Stimulated activated naive CD4-positive, alpha-beta T cell (primary cell): ENCODE measurements at places on chromosomes 4 and X.

GRCh38 chrX:48467281-48467761 lies 2.7 kb downstream of the SLC38A5 start:
- DNase-seq, result no peak

GRCh38 chr4:17347445-17347844 lies 164.4 kb downstream of the QDPR start:
- DNase-seq, result no peak

- no peak for DNase-seq
Observed at GRCh38 chr4:10462876-10463275, 5.7 kb upstream of the ZNF518B start.

- no peak for DNase-seq
Observed at GRCh38 chrX:41723826-41724225, at the start of gene GPR82. GPR82 (plus strand) TSS chrX:41724181; CDS start chrX:41727027, 2,846 bp downstream.

GRCh38 chrX:140503714-140504351 lies 1.0 kb downstream of the SOX3 start:
- DNase-seq, result no peak

GRCh38 chrX:9560219-9560618 lies 95.4 kb downstream of the TBL1X start:
- DNase-seq, result no peak
